ENCODE measurements at places on chromosomes 13 and 19. TPM values are rescaled to one million over a fixed set of nuclear protein-coding genes. Genes with fewer than 3 reads are reported as not detected.

- no peaks in the 10 kb centered on the region for H3K4me1 ChIP-seq
- no peak for DNase-seq
- no peak overlapping the region for H3K27ac ChIP-seq
- no peaks in the 10 kb centered on the region for H3K27me3 ChIP-seq
- H3K36me3 ChIP-seq, result no peaks in the 10 kb centered on the region
Measured at GRCh38 chr19:13579388-13580060, 73.2 kb upstream of the CACNA1A start.

GRCh38 chr13:29441306-29441705 lies 154.2 kb downstream of the SLC7A1 start:
- H3K27me3 ChIP-seq, result no peaks in the 10 kb centered on the region
- no peak overlapping the region for H3K4me3 ChIP-seq
- no peaks in the 10 kb centered on the region for H3K36me3 ChIP-seq
- H3K27ac ChIP-seq, result no peak overlapping the region
- no peaks in the 10 kb centered on the region for H3K4me1 ChIP-seq
- no peak for DNase-seq

The LILRA2 gene
- total RNA-seq, result 1.3 TPM

- H3K27me3 ChIP-seq, result no peaks in the 10 kb centered on the region
- no peaks in the 10 kb centered on the region for H3K4me1 ChIP-seq
- no peak overlapping the region for H3K4me3 ChIP-seq
- H3K27ac ChIP-seq, result no peak overlapping the region
- no peaks in the 10 kb centered on the region for H3K36me3 ChIP-seq
- DNase-seq, result no peak
Measured at GRCh38 chr19:29586401-29586800, 19.7 kb upstream of the POP4 start.

DNA sequence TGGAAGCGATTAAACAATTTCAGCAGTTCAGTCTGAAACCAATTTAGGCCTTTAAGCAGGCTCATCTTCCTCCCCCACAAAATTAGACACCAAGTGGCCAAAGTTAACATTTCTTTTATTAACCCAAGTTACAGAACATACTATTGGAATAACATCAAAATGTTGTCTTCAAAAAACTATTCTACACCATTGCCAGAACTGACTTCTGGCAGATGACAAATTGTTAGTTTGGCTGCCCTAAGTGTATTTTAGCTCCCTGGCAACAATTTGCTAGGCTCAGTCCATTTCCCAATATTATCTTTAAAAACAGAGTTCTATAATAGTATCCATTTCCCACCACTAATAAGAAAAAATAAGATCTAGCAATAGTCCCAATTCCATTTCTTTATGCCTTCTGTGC lies 107.8 kb downstream of the SGCG start:
- H3K4me1 ChIP-seq, result no peaks in the 10 kb centered on the region
- no peaks in the 10 kb centered on the region for H3K36me3 ChIP-seq
- DNase-seq, result no peak
- H3K4me3 ChIP-seq, result no peak overlapping the region

Measured in thymus (tissue), 14 donors.